HepG2 (cell line): ENCODE measurements at places on chromosomes 4 and X.

DNA sequence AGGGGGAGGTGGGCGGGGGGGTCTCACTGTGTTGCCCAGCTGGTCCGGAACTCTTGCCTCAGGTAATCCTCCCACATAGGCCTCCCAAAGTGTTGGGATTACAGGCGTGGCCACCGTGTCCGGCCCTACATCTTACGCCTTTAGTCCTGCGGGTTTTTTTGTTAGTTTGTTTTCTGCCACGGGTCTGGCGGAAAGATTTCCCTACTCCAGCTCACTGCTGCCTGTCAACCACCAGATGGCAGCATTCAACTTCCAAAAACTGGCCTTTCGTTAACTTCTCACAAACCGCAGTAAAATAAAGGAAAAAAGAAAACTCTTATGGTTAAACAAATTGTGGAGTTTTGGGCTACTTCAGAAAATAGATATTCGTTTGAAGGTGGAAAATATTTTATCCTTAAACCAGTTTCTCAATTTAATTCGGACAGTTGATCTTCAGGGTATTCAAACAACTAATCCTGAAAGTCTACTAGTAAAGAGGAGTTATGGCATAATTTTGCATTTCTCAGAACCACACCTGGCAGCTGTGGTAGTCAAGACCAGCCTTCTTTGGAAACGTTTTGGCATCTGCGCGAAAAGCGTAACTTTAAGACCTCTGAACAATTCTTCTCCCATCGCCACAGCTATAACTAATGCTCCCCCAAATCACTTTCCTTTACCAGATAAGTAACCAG, 41.1 kb downstream of the LUZP4 start:
- H3K4me1 ChIP-seq: peaks cover 13% of the 10 kb centered on the region
- peak; percentile 36 for DNase-seq
- no peaks in the 10 kb centered on the region for H3K36me3 ChIP-seq
- no peak overlapping the region for H3K27ac ChIP-seq

DNA sequence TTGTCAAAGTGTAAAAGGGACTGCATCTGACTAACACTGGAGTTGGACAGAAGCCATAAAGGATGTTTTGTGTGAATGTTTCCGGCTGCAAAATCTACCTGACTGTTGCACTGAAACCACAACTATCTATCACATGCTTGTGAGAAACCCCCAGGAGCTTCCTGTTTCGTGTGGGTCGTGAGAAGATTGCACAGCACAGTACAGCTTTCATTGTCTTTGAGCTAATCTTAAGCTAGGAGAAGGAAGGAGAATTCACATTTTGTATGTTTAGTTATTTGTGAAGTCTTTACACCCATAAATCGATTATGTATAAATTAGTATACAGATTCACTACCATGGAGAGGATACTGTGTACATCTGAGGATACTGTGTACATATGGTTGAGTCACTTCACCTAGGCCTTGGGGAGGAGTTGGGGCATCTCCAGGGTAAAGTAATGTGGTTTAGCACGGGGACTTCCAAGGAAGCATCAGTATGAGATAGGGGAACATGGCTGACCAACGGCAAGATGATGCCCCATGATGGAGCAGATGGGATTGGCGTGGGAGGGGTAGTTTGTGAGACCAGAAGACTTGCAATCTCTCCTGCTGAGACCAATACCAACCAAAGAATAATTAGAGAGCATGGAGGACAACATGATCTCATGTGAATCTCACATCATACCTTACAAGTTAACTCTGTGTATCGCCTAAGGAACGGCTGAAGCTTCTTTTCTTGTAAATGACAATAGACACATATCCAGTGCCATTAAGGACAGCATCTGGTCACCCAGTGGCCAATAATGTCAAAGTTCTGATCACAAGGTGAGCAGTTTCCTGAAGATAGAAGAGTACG, 43.1 kb upstream of the FAM9C start:
- H3K4me3 ChIP-seq: no peak overlapping the region
- no peak for DNase-seq
- H3K27ac ChIP-seq: no peak overlapping the region
- H3K36me3 ChIP-seq: no peaks in the 10 kb centered on the region
- H3K27me3 ChIP-seq: no peaks in the 10 kb centered on the region

- H3K27ac ChIP-seq: no peak overlapping the region
- no peaks in the 10 kb centered on the region for H3K36me3 ChIP-seq
- no peak overlapping the region for H3K4me3 ChIP-seq
- no peaks in the 10 kb centered on the region for H3K27me3 ChIP-seq
- DNase-seq: no peak
Measured at GRCh38 chr4:83387476-83388312, 53.0 kb upstream of the HPSE start.

DNA sequence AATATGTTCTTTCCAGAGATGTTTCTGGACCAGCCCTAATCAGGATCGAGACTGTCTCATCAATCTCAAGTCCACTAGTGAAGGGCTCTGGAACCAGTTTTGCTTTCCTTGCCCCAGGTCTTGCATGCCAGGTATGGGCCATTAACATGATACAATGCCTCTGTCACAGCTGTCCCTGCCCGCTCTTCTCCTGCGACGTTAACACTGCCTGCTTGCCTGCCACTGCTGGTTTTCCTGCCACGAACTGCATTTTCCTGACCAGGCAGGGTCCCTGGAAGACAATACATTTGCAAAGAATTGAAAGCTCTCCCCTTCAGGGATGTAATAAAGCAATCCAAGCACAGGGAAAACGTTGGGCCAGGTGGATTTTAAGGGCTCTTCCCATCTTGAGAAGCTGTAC, 200.3 kb downstream of the MID1 start:
- no peaks in the 10 kb centered on the region for H3K36me3 ChIP-seq
- no peak overlapping the region for H3K4me3 ChIP-seq
- H3K27me3 ChIP-seq: no peaks in the 10 kb centered on the region
- no peak for DNase-seq
- H3K4me1 ChIP-seq: no peaks in the 10 kb centered on the region

DNA sequence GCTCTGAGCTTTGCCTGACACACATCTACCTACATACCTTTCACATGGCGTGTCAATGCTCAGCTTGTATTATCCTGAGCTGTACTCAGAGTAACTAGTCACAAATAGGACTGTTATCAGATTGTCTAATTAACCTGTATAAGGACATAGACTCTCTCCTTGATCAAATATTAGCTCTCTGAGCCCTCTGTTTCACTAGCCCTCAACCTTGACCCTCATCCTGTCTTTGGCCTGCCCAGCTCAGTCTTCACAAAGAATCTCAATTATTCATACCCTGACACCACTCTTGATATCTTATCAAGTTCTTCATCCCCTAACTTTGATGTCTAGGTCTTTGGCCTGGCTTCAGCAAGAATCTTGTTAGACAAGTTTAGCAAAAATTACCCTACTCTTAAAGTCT, 320.7 kb upstream of the PCDH7 start:
- no peak overlapping the region for H3K27ac ChIP-seq
- H3K4me1 ChIP-seq: no peaks in the 10 kb centered on the region
